ENCODE measurements at places on chromosomes 13 and 19.
A peak's percentile ranks its signal among the peaks of the same experiment; 100 is the strongest.

- DNase-seq = peak; percentile 74
Observed at GRCh38 chr13:42356184-42356575, 84.2 kb downstream of the AKAP11 start.

- DNase-seq = no peak
Observed at GRCh38 chr19:48969276-48970138, 4.4 kb downstream of the FTL start.

- no peak for DNase-seq
Observed at GRCh38 chr13:65453982-65454381, 1776.2 kb downstream of the PCDH9 start.

DNA sequence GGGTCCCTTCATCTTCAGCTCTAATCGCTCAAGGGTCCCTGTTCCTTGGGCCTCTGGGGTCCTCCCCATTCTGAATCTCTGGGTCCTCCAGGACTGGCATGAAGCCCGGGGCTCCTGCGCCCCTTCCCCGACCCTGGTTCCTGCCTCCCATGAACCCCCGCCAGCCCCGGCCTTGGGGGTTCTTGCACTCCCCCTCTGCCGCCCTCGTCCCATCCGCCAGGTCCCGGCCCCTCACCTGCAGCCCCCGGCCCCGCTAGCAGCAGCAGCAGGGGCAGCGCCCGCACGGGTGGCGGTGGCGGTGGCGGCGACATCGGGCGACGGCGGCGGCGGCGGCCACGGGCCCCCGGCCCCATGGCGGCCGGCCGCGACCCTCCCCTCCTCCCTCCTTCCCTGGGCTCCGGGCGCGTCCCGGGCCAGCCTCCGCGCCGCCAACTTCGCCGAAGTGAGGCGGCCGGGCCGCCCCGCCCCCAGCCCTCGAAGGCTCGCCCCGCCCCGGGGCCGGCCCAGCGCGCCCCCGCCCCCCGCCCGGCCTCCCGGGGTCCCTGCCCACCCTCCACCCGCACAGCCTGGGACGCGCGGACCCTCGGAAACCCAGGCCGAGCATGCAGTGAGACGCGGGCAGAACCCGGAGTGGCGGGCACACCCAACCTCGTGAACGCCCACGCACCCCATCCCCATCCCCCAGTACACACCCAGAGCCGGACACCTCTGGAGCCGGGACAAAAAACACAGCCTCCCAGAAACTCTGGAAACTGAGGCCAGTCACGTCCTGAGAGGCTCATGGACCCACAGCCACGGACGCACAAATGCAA, at the start of gene NOTCH3:
Gene NOTCH3 (minus strand): TSS at position 443 of the 812 bp plus-strand sequence. CDS start 90 bp downstream, at position 353.
- no peak for DNase-seq

DNA sequence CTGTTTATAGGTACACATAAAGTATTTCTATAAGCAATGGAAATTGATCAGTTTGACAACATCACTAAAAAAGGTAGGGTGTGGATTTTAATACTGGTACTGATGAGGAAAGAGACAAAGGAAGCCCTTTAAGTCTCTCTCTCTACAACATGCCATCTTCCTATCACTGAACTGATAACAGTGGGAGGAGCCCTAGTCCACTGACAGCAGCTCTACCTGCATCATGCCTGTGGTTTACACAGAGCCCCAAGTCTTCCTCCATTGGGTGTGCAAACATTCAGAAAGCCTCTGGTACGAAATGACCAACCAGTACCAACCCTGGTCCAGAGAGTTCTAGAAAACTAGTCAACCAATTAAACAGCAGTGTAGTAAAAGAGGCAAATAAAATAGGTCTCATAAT, 53.4 kb downstream of the KLF12 start:
- DNase-seq = no peak

- DNase-seq = no peak
Observed at GRCh38 chr19:5504114-5504513, 48.9 kb downstream of the ZNRF4 start.

- DNase-seq = no peak
Observed at GRCh38 chr19:55391191-55391670, 5.5 kb downstream of the RPL28 start.

GRCh38 chr13:41915081-41915480, 45.8 kb downstream of the VWA8 start:
- DNase-seq = no peak

- DNase-seq = no peak
Observed at GRCh38 chr13:73138638-73139491, 80.1 kb downstream of the KLF5 start.

GRCh38 chr13:26219726-26220125, 2.4 kb downstream of the RNF6 start:
- DNase-seq = no peak

DNA sequence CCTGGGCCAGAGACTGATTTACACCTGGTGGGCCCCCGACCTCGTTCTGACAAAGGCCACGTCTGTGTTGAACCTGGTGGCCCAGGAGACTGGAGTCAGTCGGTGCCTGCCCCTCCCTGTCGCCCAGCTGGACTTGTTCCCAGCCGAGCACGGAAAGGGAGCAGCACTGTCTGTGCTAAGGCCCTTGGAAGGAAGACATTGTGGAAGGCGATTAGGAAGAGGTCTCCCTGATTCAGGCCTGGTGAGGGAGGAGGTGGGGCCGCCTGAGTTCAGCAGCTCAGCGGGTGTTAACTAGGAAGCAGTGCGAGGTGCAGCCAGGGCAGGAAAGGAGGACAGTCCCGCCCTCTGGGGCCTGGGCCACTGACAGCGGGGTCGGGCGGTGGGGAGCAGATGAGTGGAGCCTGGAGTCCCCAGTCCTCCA, 64.7 kb downstream of the GPR12 start:
- DNase-seq = no peak

GRCh38 chr13:30429235-30429634, 6.9 kb downstream of the UBE2L5 start:
- no peak for DNase-seq

DNA sequence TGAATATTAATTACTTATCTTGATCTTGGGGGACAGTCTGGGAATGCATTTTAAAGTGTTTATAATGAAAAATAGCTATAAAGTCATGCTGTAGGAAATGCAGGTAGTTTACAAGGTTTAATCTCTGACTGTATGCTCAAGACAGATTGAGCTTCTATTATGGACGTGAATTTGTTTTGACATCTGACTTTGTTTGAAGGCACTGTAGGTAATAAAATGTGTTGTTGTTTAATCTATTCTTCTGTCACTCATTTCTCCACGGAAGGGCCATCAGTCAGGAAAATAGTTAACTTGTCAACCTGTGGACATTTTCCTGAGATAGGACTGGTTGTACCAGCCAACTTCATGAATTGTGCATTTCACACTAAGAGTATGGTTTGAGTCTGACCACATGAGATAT, 893.1 kb upstream of the SLITRK6 start:
- DNase-seq = no peak

DNA sequence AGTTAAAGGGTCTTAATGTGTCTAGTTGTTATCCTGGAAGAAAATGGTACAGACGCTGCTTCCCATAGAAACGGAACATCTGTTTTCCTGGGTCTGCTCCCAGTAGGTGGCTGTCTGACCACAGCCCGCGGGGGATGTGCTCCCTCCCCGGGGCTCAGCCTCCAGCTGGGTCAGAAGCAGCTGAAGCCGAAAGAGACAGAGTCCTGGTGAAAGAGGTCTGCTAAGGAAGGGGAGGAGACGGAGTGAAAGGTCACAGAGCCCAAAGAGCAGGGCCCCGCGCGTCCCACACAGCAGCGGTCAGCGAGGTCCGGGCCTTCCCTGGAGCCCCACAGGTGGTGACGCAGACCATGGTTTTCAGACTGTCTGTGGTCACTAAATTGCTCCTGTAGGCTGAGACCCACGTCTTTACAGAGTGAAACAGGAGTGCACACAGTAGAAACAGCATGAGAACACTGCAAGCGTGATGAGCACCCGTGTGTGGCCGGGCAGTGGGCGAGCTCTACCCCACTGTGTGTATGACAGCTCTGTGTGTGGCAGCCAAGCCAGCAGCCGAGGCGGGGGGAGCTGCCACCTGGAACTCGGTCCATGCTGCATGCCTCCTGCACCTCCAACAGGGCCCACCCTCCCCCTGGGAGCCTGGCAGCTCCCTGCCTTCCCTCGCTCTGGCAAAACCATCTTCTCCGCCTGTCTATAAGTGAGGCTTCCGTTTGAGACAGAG, 52.0 kb upstream of the C13orf46 start:
- no peak for DNase-seq

- peak; percentile 62 for DNase-seq
Observed at GRCh38 chr13:40490086-40490758, 176.2 kb downstream of the FOXO1 start.

DNA sequence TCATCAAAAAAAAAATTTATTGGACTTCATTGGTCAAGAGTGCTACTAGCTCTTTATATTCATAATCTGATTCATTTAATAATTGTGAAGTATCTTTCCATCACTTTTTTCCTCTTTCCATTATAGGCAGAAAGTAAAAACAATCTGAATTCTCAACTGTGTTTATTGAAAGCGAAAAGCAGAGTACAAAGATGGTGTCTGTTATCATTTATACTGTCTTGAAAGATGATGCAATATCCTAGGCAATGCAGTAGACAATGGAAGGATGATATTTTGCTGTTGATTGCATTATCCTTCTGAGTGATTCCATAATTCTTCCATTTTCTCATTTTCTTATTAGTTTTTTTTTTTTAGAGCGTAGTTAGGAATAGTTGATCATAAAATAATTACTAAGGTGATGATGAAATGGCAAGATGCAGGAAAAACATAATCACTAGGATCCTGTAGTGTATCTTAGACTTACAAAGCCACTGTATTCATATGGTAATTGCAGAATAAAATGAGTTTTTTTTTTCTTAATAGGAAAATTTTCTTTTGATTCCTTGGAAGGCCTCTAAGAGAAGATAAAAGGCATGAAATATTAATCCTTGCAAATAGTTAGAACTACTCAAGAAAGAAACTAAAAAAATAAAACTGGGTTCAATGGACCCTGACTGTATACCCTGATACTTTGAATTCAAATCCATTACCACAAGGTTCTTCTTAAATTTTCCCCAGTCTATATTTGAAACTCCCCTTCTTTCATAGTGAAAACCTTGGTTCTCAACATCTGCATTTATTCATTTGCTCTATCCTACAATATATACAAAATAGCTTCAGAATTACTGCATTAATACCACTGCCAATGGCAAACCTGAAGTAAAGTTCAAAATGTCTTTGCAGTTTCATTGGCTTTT, 11.6 kb downstream of the URI1 start:
- no peak for DNase-seq

DNA sequence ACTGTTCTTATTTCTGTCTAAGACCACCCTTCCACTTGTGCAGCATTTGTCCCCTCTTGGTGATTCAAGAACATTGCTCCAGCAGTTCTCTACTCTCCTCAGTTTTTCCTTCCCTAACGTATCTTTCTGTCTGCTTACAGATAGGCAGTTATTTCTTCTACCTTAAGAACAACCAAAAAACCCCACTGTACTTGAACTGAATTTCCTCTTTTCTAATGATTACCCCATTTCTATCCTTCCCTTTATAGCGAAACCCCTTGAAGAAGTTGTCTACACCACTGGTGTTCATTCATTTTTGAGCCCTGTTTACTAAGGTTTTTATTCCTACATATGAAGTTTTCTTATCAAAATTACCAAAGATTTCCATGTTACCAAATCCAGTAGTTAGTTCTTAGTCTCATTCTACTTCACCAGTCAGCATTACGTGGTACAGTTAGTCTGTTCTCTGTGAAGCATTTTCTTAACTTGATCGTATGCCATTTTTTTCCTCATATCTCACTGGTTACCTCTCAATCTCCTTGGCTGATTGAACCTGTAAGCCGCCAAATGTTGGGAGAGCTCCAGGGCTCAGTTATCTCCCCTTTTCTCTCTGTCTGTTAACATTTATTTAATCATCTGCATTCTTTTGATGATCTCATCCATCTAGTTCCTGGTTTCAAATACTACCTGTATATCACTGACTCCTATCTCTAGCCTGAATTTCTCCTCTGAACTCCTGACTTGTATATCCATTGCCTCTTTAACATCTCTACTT, 9.0 kb downstream of the LSM14A start:
- DNase-seq = no peak

DNA sequence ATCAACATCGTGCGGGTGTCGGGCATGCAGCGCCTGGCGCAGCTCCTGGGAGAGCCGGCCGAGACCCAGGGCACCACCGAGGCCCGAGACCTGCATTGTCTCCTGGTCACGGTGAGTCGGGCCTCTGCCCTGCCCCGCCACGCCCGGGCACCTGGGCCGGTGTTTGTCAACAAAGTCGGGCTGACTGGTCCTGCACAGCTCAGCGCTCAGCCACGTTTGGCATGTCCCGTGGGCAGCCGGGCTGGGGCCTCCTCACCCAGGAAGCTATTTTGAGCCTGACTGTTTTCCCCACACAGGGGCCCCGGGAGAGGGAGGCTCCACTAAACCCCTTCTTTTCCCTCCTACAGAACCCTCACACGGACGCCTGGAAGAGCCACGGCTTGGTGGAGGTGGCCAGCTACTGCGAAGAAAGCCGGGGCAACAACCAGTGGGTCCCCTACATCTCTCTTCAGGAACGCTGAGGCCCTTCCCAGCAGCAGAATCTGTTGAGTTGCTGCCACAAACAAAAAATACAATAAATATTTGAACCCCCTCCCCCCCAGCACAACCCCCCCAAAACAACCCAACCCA, 1.3 kb downstream of the GADD45B start:
- DNase-seq = no peak

- DNase-seq = no peak
Observed at GRCh38 chr19:52613299-52613906, 24.8 kb downstream of the ZNF83 start.

DNA sequence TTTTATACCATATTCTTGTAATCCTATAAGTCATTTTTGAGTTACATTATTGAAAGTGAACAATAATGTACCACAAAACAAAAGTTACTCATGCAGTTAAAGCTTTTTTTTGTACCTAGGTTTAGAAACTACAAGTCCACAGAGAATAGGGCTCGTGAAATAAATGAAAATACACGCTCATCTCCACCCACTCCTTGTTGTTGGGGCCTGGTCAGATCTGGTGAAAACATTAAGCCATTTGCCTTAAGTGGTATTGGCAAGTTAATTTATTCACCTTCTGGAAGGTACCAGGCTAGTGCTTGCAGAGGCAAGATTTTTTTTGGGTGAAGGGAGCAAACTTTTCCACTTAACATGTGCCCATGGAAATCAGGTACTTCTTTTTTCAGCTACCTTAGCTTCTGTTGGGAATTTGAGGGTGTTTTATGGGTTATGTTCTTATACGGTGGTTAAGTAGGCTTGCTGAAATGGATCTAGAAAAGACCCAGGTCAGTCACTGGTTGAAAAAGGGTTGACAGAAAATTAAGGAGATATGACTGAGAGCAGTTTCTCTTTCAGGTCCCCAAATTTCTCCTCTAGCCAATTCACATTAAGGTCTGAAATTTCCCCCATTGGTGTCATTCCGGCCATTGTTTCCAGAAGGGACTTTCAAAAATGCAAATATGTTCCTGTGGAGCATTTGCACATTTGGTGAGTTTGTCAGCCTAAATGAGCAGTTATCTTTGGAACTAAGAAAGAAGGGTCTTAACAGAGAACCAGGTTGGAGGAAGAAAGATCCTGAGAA, 143.3 kb downstream of the KCNRG start:
- no peak for DNase-seq

Data from activated CD4-positive, alpha-beta memory T cell treated with anti-CD3 and anti-CD28 coated beads for 36 hours (primary cell).